ENCODE measurements at places on chromosomes 13 and 19.

GRCh38 chr13:108924134-108924533 is 294.7 kb downstream of the MYO16 start:
- DNase-seq: no peak

DNA sequence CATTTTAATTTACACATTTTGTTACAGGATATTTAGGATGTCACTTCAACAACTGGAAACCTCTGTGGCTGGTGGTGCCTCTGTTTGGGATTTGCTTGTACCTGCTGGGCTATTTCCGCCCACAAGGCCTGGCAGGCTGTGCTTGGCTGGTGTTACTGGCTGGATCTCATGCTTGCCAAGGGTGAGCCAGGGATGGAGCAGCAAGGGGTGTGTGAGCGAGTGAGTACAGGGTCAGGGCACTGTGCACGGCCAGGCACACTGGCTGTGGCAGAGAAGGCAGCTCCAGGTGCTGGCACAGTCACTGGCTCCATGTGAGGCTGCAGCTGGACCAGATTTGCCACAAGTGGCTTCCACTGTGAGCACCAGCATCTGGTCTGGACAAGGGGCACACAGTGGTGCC is 1254.8 kb downstream of the SLITRK5 start:
- no peak for DNase-seq

DNA sequence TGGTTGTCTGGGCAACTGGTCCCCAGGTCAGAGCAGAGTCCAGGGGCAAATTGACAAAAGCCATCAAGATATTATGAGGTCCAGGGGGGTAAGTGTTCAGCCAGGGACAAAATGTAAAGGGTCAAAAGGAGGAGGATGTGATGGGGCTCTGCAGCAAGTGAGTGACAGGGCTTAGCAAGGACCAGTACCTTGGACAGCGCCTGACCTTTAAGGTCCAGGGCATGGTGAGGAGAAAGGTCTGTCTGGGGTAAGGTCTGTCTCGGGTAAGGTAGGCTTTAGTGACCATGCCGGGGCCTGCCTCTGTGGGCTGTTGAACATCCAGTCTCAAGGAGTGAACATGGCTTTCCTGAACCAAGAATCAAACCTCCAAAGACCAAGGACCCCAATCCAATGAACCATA is 6.3 kb upstream of the ZNF358 start:
- no peak for DNase-seq

DNA sequence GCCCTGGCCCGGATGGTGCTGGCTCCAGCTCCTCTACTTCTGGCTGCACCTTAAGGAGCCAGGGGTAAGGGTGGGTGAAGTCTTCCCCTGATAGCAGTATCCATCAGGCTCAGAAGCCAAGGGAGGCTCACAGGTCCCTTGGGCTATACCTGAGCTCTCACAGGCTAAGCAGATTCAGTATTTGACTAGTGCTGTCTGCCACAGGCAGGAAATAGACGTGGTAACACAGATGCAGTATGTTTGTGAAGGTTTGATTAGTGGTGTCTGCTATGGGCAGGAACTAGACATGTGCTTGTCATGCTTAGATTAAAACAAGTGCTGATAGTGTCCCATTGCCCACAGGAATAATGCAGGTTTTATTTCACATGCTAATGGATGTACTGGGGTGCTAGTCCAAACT is 4.0 kb downstream of the SYT5 start:
- no peak for DNase-seq

DNA sequence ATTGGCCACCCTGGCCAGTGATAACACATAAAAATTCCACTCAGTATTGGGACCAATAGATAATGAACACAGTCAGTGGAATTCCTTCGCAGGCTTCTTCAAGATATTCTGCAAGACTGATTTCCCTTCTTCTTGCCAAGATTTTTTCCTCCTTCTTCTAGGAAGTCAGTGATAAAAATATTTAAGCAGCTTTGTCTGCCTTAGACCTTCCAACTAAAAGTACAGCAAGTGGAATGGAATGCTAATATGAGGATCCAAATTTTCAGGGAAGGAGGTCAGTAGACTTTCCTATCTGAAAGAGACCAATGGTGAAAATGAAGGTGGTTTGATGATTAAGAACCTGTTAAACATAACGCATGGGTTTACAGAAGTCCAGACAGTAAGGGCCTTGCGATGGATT is 9.6 kb downstream of the STARD13 start:
- DNase-seq: no peak

- DNase-seq: no peak
Observed at GRCh38 chr13:113539176-113539575, 45.4 kb upstream of the TFDP1 start.

- no peak for DNase-seq
Observed at GRCh38 chr13:72530471-72530870, 197.0 kb downstream of the MZT1 start.

- DNase-seq: no peak
Observed at GRCh38 chr19:6660930-6661329, 9.0 kb downstream of the TNFSF14 start.

DNA sequence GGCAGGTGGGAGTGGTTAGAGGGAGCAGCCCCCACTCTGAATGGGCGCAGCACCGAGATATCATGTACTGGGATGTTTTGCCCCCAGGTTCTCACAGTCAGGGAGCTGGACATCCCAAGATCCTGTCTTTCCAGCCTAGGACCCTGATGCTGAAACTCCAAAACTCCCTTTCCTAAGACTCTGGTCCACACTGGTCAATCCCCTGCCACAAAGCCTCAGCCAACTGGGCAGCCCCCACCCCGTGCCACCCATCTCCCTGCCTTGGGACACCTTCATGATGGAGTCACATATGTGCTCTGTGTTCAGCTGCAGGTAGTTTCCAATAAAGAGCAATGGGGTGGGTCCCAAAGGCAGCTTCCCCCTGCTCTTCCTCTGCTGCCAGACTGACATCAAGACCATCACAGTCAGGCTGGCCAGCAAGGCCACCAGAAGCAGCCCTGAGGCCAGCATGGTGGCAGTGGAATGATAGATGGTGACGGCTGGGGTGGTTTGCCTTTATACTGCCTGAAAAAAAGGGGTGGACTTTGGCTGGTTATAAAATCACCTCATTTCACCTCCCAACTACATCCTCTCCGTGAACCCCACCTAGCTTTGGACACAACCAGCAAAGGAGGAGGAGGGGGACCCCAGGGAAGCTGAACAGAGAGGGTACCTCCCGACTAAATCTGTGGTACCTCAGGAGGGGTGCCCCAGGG is 36.3 kb downstream of the CYP2B6 start:
- no peak for DNase-seq
